LHCN-M2 (cell line): ENCODE measurements at places on chromosomes 16 and 17. TPM values are rescaled to one million over a fixed set of nuclear protein-coding genes. Genes with fewer than 3 reads are reported as not detected.

DNA sequence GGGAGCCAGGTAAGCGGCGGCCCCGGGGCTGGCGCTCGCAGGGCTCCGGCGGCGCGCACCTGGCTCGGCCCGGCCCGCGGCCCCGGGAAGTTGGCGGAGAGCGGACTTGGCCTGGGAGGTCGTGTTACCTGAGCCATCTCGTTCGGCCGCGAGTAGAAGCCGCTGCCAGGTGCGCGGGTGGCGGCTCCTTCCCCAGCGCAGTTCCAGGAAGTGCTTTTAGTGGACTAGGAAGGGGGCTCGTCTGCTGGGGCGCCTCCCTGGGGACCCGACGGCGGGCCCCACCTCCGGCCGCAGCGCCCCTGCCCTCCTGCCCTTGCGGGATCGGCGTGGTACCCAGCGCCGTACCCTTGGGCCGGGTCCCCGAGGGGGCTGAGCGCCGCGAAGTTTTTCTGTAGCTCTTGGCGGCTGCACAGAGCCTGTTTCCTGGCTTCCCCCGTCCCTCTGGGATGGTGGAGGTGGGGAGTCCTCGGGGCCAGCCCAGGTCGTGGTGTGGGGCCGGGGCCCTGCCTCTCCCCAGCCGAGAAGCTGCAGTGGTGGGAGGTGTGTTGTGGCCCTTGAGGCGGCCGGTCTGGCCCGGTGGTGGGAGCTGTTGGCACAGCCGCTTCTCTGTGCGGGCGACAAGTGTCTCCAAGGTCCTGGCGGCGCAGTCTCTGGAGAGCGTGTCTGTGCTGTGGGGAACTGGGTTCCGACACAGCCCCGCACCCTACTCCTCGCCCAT lies 96.9 kb downstream of the RAB11FIP4 start:
- no peak for DNase-seq

DNA sequence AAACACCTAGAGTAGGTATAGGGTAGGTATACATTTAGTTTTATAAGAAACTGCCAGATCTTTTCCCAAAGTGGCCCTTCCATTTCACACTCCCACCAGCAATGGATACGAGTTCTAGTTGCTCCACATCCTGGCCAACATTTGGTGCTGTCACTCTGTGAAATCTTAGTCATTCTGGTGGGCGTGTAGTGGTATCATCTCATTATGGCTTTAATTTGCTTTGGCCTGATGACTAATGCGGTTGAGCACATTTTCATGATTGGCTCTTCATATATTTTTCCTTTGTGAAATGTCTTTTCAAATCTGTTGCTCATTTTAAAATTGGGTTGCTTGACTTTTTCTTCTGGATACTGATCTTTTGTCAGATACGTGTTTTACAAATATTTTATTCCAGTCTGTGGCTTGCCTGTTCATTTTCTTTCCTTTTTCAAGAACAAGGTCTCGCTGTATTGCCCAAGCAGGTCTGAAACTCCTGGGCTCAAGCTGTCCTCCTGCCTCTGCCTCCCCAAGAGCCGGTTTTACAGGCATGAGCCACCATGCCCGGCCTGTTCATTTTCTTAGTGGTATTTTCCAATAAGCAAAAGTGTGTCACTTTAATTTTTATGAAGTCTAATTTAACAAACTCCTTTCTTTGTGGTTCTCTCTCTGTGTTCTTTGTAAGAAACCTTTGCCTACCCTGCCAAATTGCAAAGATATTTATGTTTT lies 192.4 kb downstream of the SEC14L1 start:
- peak; percentile 98 for DNase-seq

GRCh38 chr16:27665881-27666280 lies 115.9 kb downstream of the KATNIP start:
- DNase-seq, result no peak

- no peak for DNase-seq
Observed at GRCh38 chr17:73663614-73664013, 19.4 kb upstream of the SDK2 start.

Gene BAIAP3
- total RNA-seq, result 0.46 and 0.51 TPM in 2 replicates

Gene TRPV2
- 54.8 and 56.7 TPM in 2 replicates for total RNA-seq

Gene C16orf46
- 0.58 and 0.63 TPM in 2 replicates for total RNA-seq

DNA sequence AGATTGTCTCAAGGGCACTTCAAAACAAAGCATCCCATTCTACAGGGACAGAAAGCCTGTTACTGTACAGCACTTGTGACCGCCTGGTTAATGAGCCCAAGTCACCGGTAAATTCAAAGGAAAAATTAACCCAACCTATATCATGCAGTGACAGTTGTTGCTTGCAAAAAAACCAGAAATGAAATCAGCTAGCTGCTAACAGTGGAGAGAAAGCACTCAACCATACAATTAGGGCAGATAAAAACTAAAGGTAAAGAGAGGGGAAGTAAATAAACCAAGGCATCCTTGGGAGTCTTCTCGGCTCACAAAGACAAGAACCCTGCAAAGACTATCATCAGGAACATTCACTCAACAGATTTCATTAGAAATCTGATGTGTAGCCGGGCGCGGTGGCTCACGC lies 5.9 kb downstream of the RETREG3 start:
- no peak for DNase-seq

DNA sequence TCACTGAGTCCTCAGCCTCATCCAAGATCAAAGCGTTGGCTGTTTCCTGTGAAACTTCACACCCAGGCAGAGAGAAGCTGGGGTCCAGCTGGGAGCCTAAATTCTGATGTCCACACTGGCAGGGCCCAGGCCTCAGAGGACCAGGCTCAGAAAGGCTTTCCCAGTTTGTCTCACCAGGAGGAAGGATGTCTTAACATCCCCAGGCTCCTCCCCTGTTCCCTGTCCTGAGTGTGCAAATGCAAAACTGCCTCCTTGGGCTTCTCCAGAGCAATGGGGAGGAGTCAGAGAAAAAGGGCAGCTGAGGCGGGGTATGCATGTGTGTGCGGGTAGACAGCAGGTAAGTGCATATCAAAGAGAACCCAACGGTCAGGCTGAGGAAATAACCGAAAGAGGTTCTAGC lies 45.7 kb downstream of the CUEDC1 start:
- DNase-seq, result no peak

Gene CASKIN1
- total RNA-seq, result 0.06 and 0.29 TPM in 2 replicates

DNA sequence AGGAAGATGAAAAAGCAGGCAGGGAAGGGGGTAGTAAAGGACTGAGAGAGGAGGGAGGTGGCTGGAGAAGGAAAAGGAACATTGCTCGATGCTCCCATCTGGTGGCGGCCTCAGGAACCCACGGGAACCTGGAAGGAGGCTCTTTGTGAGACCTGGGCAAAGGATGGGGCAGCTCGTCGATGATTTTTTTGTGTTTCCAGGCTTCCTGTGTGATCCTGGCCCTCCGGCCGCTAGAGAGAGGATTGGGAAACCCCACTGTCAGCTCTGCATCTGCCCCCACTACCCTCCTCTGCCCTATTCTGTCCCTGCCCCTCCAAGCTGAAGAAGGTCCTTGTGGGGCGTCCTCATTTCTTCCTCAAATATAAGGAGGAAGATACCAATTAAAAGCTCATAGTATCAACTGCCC lies 6.6 kb downstream of the WFIKKN2 start:
- DNase-seq, result peak; percentile 50

GRCh38 chr17:62800585-62800984 lies 7.5 kb downstream of the MARCHF10 start:
- no peak for DNase-seq

Gene PRSS33
- total RNA-seq, result not detected in 2 replicates

Gene TEKT5
- total RNA-seq, result not detected in 2 replicates

DNA sequence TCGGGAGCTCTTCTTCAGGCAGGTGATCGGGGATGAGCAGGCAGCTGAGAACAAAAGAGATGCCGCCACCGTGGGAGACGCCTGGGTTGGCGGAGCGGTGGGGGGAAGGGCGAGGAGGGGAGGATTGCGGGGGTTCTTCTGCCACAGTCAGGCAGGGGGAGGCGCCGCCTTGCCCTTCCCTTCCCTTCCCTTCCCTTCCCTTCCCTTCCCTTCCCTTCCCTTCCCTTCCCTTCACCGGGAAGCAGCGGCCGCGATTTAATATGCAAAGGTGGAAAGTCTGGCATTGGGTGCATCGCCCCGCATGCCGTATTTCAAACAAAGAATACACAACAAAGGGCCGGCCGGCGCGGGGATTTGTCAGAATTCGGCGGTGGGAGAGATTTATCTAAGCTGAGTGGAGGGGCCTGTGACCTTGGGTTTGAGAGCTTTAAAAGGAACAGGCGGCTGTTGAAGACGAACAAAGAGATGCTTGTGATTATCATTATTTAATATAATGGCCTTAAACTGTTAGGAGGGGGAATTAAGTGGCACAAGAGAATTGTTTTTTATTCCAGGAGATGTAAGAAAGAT lies 262.3 kb upstream of the TNRC6C start:
- DNase-seq, result no peak

- DNase-seq, result peak; percentile 53
Observed at GRCh38 chr17:11935734-11936406, 61.4 kb downstream of the ZNF18 start.

Gene KRTAP17-1
- not detected in 2 replicates for total RNA-seq

Gene FBXO39
- total RNA-seq, result not detected in 2 replicates

GRCh38 chr16:49608779-49609178 lies 235.2 kb downstream of the C16orf78 start:
- DNase-seq, result no peak

GRCh38 chr17:64329588-64329987 lies 61.1 kb downstream of the PECAM1 start:
- DNase-seq, result no peak

GRCh38 chr17:8018436-8018835 lies 16.0 kb downstream of the GUCY2D start:
- no peak for DNase-seq

- DNase-seq, result no peak
Observed at GRCh38 chr16:50274326-50275097, 8.2 kb downstream of the ADCY7 start.

Gene MSL1
- 62.1 and 62.8 TPM in 2 replicates for total RNA-seq

DNA sequence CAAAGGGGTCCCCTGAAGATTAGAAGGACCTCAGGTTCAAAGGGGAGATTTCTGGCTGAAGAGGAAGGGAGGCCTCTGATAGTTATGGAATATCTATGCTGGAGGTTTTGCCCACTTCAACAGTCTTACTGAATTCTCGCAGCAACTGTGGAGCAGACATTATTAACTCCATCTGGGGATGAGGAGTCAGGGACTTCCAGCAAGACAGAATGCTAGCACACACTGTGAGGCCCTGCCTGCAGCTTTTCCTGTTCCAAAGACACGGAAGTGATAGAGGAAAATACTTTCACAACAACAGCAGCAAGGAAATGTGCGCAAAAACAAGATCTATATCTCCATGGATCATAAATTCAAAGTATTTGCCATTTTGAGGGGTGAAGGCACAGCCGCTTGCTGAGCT lies 72.8 kb downstream of the RPH3AL start:
- DNase-seq, result no peak
